ENCODE measurements at places on chromosomes 3 and 15.

DNA sequence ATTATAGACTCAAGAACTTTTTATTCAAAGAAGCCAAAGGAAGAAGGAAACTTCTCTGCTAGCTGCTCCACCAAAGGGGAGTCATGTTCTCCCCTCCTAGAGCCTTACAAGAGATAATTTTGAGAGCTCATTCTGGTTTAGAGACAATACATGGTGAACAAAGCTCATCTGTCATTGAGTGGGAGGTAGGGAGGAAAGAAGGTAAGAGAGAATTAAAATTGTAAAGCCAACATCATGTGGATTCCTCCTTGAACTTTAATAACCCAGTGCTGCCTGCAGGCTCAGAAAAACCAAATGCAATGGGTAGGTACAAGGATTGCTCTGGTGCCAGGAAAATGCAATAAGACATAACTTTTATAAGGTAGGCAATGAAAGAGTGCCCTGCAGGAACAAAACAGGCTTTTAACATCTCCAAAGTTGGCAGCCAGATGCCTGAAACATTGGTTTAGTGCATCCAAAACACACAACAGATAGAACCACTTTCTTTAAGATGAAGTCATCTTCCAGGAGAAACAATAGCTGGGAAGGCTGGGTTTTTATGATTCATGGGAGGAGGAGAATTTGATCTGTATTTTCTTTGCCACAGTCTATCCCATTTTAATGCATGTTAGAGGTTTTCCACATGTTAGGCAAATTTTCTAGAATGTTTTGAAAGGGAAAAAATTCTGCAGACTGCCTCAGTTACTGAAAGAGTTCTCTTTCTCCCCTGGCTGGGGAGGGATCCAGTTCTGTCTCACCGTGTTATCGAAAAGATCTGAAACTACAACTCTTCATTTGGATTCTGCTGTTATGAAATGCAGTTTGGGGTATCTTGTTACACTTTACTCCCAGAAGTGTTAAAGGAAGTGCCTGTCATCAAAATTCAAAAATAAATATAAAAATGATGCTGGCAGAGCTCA is 11.3 kb upstream of the ARHGEF3 start:
- DNase-seq = peak; percentile 84

DNA sequence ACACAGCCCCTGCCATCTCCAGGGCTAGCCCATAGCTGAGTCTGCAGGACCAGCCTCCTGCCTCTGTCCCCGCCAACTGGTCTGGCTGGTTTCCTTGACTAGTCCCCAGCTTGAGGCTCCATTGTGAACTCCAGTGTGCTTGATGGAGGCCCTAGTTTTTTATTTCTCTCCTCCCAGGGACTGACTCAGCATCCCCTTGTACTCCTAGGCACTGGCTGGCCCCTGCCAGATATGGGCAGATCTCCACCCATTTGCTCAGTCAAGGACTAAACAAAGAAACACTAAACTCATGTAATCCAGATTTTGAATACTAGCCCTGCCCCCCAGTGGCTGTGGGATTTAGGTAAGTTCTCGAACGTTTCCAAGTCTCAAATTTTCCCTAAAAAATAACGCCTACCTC is 415.4 kb upstream of the RORA start:
- DNase-seq = no peak

- DNase-seq = no peak
These were observed 98.5 kb downstream of the STAG1 start for GRCh38 chr3:136653628-136654027.

- DNase-seq = no peak
These were observed 217.9 kb upstream of the THBS1 start for GRCh38 chr15:39362821-39363561.

- no peak for DNase-seq
These were observed 25.9 kb downstream of the MFSD1 start for GRCh38 chr3:158827773-158828172.

GRCh38 chr3:12317914-12318313 is 29.0 kb downstream of the PPARG start:
- DNase-seq = no peak

- DNase-seq = no peak
These were observed 9.4 kb downstream of the TCF12 start for GRCh38 chr15:56927816-56928215.

DNA sequence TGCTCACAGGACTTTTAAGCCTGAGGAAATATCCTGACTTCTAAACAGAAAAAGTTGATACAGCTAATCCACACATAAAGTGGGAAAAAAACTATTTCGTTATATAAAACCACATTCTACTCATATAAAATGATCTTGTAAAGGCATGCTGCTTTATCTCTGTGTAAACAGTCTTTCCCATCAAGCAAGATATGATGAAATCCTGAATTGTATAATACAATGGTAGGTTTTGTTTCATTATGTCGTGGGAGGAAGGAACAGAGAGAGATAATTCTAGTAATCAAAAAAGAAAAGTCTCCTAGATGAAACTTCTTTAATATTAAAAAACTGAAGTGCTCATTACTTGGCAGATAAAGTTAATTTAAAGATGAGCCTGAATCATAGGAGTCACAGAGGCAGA is 92.6 kb upstream of the SNTN start:
- DNase-seq = no peak
